ENCODE measurements at places on chromosomes 12 and 14.

- DNase-seq = no peak
Observed at GRCh38 chr12:77992760-77993159, 162.1 kb downstream of the NAV3 start.

DNA sequence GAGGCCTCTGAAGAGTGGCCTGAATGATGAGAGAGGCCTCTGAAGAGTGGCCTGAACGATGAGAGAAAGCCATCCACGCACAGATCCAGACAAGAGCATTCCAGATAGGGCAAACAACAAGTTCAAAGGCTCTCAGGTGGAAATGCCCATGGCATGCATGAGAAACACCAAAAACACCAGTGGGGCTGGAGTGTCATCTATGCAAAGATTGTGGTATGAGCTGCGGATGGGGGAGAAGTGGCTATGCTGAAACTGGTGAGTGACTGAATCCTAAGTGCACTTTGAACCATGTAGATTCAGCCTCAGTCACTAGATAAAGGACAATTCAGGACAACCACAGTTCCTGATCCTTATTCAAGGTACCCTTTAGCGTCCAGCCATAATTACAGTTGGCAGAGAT is 79.4 kb upstream of the GZMB start:
- no peak for DNase-seq

GRCh38 chr14:93743270-93744060 is 44.8 kb downstream of the PRIMA1 start:
- no peak for DNase-seq

DNA sequence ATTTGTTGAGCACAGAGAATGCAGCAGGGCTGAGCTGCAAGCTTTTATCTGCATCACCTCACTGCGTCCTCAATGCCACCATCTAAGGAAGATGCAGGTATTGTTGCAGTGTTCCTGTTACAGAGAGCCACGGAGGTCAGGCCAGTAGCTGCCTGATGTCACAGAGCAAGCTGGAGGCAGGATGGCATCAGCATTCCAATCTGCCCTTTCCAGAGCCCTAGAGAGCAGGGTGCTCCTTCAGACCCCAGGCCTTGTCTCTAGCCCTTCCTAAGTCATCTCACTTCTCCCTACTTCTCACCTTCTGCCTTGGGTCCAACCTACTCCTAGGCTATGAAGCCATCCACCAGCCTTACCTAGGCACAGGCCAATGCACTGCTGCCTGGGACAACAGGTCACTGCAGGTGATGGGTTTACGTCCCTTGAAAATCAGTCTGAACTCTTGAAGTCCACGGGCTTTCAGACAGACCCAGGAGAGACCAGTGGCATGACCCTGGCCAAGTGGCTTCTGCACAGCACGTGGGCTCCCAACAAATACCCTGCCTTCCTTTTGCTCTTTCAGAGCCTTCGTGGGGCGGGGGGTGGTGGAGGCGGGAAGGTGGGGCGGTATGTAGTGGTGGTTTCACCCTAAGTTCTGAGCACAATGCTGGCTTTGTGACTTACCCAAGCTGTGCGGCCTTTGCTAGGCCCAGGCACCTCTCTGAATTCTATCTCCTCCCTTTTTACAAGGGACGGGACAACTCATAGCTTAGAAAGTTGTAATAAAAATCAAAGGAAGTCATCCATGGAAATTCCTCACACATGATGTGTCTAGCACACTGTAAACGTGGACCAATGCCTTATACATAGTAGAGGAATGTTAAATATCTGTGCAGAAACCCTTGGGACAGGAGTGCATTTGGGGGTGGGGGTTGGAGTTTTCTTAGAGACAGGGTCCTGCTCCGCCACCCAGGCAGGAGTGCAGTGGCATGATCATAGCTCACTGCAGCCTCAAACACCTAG is 136.0 kb downstream of the KSR2 start:
- DNase-seq = no peak

GRCh38 chr14:100982353-100982752 is 78.8 kb upstream of the RTL1 start:
- DNase-seq = no peak

GRCh38 chr12:106790020-106790419 is 15.5 kb downstream of the RIC8B start:
- no peak for DNase-seq

- DNase-seq = no peak
Observed at GRCh38 chr12:99960311-99960710, 24.4 kb downstream of the ANKS1B start.

- DNase-seq = no peak
Observed at GRCh38 chr14:42110167-42110566, 503.5 kb downstream of the LRFN5 start.

GRCh38 chr14:49527221-49527620 is 59.0 kb downstream of the RPS29 start:
- DNase-seq = no peak

- DNase-seq = no peak
Observed at GRCh38 chr14:94213741-94214140, 39.6 kb downstream of the PPP4R4 start.

DNA sequence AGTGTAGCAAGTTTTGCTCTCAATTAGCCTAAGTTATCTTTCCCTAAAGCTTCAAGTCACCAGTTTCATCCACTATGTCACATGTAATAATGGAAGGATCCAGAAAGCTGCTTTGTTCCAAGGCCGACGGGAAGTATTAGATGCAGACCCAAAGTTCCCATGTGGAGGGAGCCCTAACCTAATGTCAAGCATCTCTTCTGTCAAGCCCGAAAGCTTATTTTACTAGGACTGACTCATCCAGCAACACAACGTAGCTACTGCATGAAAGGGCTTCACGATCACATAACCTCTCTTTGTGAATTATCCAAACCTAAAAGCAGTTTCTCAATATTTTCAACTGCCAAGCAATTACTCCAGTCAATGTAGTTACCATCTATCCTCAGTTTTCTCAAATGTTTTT is 133.4 kb downstream of the SLC6A15 start:
- no peak for DNase-seq

- DNase-seq = no peak
Observed at GRCh38 chr12:6254491-6254890, 54.3 kb downstream of the CD9 start.

DNA sequence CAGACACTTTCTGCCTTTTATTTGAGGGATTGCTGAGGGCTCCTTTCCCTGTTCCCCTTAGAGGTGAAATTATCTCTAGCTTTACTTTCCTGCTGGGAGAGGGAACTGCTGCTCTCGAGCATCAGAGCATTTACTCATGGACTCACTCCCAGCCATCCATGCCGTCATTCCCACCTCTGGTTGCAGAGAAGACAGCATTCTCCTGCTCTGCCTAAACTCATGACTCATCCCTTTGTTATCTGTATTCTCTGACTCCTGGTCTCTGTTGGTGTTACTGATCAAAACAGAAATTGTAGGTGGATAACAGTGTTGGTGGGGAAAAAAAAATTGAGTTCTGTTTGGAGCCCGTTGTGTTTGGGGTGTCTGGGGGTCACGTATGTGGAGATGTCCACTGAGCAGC is 159.3 kb downstream of the TTC8 start:
- DNase-seq = no peak
